ENCODE measurements at places on chromosomes 11 and 22. TPM values are rescaled to one million over a fixed set of nuclear protein-coding genes. Genes with fewer than 3 reads are reported as not detected.
A peak's percentile ranks its signal among the peaks of the same experiment; 100 is the strongest.

Gene ME3
- 25.7 TPM for total RNA-seq

DNA sequence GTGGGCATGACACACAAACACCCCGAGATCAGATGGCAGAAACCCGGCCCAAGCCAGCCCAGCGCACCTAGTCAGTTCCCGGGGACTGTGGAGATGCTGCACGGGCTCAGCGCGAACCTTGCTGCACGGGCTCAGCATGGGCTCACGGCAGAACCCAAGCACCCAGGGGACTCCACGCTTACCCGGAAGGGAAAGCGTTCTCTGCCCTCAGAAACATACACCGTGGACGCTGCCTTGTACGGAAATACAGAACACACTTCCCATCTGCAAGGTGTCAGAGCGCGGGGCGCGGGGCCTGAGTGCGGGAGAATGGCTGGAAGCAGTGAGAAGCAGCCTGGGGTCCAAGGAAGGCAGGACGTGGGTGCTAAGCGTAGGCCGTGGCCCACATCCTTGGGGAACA is 319.9 kb downstream of the NTM start:
- no peak for DNase-seq

GRCh38 chr11:61994981-61995380 is 27.5 kb upstream of the FTH1 start:
- no peak for DNase-seq

GRCh38 chr11:83355391-83355790 is 69.2 kb upstream of the CCDC90B start:
- no peak for DNase-seq

DNA sequence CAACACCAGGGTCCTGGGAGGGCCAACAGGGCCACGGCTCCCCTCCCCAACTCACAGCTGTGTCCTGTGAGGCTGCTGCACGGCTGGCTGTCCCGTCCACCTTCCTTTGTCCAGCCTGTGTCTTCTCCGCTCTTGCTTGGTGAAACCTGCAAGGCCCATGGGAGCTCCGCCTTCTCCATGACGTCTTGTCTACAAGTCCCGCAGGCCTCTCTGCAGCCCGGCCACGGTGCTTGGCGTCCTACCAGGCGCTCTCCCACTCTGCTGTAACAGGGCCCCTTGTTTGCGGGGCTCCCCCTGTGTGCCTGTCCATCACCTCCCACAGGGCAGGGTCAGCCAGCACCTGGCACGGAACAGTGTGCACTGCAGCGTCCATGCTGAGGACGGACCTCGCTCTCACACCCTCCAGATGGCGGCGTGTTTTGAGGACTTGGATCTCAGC is 866.8 kb downstream of the TBC1D22A start:
- peak; percentile 59 for DNase-seq

DNA sequence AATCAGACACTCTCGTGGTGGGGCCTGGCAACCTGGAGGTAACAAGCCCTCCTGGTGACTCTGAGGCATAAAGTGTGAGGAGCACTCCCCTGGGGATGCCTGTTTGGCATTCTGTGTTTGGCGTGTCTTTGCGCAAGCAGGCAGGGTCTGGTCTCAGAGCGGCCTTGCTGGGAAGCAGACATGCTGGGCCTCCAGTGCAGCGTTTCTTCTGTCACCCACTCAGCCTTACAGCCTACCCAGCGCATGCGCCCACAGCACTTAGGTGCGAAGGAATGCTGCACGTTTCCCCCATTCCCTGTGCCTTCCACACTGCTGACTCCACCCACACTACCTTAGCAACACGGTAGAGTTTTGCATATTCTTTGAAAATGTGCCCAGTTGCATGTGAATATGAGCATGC is 7.4 kb upstream of the CXCR5 start:
- DNase-seq: no peak

DNA sequence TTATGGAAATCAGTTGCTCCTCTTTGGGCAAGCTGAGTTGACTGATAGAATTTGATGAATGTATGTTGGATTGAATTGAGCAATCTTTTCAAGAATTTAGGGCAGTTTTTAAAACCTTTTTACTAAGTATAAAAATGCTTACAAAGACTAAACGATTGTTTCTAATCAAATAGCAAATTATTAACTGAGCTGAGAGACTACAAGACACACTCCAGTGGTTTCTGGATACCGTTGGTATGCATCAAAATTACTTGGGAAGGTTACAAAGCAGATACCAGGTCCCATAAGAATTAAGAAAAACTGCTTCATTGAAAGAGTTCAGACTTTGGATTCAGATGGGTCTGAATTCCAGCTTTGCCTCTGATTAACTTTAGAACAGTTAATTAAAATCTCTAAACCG is 721.4 kb downstream of the FAM181B start:
- DNase-seq: no peak

Gene MCHR1
- total RNA-seq: 2.7 TPM

Gene SHANK2
- 0.67 TPM for total RNA-seq

Gene OR52I1
- total RNA-seq: not detected

All from posterior vena cava (tissue), 2 donors.